Activated T-cell treated with anti-CD3 and anti-CD28 coated beads, Interleukin-2, amount 50 U/mL, for 72 hours (primary cell): ENCODE measurements at places on chromosomes 2 and 18.

GRCh38 chr2:61471905-61472805 is 1.3 kb upstream of the USP34 start:
- peak; percentile 18 for DNase-seq

DNA sequence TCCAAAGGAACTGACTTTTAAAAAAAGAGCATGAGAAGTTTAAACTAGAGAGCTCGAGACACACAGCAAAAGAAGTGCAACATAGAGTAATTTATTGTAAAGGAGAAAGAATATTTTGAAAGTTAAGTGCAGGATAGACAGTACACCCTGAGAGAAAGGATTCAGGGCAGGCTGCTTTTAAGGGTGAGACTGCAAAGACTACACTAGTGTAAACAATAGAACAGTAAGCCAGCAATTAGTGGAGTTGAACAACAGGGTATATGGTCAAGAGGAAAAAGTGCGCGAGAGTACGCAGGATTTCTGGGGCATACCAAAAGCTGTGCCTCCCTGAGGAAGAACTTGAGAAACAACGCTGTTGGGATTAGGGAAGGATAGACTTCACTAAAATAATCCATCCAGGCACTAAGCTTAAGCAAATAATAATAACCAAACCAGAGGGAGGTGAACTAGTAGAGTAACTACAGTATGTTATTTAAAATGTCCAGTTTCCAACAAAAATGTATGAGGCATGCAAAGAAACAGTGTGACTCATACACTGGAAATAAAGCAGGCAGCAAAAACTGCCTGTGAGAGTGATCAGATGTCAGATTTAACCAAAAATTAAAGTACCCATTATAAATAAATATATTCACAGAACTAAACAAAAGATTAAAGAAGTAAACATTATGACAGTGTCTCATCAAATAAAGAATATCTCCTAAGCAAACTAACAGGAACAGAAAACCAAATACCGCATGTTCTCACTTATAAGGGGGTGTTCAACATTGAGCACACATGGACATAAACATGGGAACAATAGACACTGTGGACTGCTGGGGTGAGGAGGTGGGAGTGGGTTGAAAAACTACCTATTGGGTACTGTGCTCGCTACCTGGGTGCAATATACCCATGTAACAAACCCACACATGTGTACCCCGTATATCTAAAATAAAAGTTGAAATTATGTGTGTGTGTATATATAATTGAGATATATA is 40.5 kb upstream of the EMILIN2 start:
- DNase-seq, result no peak

GRCh38 chr2:28906376-28906775 is 11.9 kb downstream of the WDR43 start:
- no peak for DNase-seq

DNA sequence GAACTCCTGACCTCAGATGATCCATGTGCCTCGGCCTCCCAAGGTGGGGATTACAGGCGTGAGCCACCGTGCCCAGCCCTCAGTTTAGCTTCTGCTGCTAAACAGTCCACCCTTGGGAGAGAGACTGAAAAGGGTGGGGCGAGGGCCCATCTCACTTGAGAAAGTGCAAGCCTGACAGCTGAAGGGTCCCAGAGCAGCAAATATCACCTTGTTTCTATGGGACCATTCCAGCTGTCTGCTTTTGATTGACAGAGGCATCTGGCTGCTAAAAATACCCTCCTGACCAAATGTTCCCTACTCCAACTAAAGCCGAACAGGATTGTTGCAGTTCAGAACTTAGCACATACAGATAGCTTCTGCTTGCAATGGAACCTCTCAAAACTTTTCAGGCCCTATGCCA is 436 bp upstream of the SMYD1 start:
- DNase-seq, result no peak

- no peak for DNase-seq
Measured at GRCh38 chr2:133789743-133790142, 221.5 kb upstream of the NCKAP5 start.

DNA sequence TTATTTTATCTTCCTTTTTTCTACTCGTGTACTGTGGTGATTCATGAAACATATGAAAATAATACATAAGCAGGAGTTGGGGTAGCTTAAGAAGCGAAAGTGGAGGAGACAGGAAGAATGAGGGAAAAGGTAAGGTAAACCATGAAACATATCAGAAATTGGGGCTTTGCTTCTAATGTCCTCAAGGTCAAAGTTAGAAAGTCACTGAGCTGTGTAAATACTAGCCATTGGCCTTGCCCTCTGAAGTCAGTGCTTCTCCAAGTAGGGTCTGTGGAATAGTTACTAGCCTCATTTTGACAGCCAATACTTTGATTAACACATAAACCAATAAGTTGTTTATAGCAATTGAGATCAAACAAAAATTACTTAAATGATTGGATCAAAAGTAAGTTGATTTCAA is 117.2 kb downstream of the MAP4K4 start:
- no peak for DNase-seq

GRCh38 chr2:44087036-44087713 is 81.5 kb upstream of the PPM1B start:
- peak; percentile 90 for DNase-seq
